ENCODE measurements at places on chromosomes 4 and X.
A peak's percentile ranks its signal among the peaks of the same experiment; 100 is the strongest.

- DNase-seq, result no peak
Measured at GRCh38 chr4:34250562-34250961, 1993.8 kb downstream of the ARAP2 start.

DNA sequence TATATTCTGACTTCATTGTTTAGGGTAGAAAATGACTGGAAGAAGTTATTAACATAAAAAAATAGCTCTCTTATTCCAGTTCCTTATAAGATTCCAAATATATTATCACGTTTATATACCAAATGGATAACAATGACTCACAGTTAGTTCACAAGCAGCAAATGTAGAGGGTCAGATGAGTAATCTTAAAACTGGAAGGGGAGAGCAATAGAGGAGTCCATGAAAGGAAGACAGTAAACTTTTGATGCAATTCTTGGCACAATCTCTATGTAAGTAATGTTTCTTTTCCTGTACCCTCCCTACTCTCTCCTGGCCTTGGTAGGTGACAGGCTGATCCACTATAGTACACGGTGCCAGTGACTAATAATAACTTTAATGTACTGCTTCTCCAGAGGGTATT lies 259.0 kb upstream of the TRPC5 start:
- no peak for DNase-seq

DNA sequence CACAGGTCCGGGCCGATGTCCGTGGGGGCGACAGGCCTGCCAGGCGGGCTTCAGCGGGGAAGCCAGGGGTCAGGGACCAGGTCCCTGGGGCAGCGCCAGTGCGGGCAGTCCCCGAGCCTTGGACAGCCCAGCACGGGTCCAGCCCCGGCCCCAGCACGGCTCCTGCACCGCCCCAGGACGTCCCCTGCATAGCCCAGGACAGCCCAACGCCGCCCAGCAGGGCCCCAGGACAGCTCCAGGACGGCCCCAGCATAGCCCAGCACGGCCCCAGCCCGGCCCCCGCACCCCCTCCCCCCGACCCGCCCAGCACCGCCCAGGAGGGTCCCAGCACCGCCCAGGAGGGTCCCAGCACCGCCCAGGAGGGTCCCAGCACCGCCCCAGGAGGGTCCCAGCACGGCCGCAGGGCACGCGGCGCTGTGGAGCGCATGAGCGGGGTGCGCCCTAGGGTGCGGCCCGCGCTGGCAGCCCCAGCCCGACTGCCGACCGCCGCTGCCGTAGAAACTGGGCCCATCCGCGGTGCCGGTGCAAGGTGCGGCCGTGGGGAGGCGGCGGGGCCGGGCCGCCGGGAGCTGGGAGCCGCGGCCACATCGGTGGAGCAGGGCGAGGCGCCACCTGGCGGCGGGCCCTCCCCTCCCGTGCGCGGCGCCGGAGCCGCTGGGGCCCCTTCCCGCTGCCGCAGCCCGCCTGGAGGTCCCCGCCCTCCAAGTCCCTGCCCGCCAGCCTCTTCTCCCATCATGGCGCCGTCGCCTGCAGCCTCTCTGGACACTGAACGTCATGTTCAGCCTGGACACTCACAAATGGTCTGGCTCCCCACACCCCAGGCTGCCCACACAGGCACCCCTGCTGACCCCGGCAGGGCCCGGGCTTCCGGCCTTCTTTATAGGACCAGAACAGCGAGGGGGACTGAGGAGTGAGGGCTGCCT lies 106.8 kb upstream of the NKX1-1 start:
- peak; percentile 73 for DNase-seq

DNA sequence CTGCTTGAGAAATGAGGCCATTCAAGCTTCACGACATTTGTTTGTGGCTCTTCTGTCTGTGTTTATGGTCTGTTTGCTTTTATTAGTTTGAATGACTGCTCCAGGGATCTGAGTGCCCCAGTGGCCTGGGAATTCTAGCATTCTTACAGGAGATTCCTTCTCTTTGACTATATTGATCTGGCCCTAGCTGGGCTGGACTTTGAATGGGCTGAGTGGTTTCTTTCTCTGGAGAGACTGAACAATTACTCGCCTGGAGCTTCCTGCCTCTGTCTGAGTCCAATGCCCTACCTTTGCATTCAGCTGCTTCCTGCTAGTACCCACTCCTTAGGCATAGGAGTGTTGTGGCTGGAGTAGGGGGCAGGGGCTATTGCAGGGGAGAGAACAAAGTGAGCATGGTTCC lies 51.2 kb upstream of the EDA start:
- DNase-seq, result no peak

GRCh38 chrX:28124416-28124815 lies 143.2 kb upstream of the DCAF8L1 start:
- DNase-seq, result no peak

GRCh38 chr4:18463987-18464559 lies 442.5 kb upstream of the LCORL start:
- DNase-seq, result no peak

- no peak for DNase-seq
Measured at GRCh38 chr4:142566777-142567176, 279.3 kb downstream of the INPP4B start.

DNA sequence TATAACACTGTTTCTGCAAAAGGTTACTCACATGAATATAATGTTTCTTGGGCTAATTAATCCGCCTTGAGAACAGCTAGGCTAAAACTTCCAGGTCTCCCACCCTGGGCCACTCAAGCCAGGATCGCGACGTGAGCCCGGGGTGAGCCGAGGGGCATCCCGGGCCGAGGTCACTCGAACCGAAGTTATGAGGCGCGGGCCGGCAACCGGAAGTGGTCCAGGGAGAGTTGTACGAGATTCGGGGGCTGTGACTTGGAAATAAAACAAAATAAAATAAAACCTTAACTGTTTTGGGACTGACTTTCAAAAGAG lies 317 bp downstream of the CMC4 start:
- DNase-seq, result no peak

GRCh38 chrX:29318012-29318411 lies 730.8 kb downstream of the IL1RAPL1 start:
- no peak for DNase-seq

- DNase-seq, result no peak
Measured at GRCh38 chr4:102390438-102390837, 45.2 kb upstream of the SLC39A8 start.

DNA sequence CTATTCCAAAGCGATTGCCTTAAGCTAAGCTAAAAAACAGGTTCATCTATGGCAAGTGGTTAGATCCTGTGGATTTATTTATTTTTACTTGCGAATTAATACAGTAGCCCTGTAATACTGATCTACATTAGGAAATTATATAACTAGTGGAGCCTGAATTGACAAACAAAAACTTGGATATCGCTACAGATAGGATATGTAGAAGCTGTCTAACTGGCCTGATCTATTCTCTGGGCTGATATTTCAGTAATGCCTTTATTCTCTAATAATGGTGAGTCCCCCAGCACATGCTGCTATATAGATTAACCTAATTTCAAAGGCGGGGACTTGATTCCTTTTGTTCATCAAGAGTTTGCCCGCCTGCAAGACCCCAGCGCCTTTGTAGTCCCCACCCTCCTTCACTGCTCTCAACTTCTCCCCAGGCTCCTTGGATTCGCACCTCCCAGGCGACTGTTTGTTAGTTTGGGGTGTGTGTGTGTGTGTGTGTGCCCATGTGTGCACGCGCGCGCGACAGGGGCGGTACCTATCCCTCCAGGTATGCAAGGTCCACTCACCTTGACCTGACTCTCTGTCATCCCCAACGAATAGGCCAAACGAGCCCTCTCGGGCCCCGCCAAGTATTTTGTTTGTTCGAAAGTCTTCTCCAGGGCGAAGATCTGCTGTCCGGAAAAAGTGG lies 3.8 kb downstream of the NKX6-1 start:
- DNase-seq, result no peak

GRCh38 chr4:172898715-172899114 lies 269.9 kb upstream of the GALNT7 start:
- no peak for DNase-seq

DNA sequence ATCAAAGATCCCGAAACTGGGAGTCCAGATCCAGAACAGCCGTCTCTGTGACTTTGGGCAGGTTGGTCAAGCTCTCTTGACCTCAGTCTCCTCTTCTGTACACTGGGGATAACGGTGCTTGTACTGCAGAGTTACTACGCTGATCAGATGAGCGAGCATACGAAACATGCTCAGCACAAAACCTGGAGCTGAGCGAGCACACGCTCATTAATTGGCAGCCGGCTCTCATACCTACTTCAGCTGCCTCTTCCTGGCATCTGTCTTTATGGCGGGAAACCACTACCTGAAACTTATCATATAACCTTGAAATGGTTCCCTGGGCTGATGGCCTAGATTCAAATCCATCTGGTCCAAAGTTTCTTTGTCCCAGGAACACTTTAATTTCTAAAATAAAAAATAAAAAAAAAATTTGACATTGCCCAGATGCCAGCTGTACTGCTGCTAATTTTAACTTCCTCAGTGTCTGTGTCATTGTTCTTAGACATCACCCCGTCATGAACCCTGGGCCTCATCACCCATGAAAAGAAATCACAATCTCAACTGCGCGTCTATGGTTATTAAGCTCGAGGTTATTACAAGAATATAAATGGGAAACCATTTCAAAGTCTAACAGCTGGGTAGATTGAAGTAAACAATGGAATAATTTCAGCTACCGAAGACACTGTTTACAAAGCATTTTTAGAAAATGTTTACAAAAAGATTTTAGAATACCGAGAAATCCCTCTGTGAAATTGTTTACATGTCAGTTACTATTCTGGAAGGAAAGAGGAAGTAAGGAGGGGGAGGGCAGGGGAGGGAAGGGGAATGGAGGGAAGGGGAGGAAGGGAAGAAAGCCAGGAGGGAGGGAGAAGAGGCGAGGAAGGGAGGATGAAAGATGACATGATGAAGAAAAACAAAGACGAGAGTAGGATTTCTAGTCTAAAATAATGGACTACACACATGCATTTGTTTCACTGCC lies 49.0 kb downstream of the CRMP1 start:
- DNase-seq, result no peak

- no peak for DNase-seq
Measured at GRCh38 chr4:65893271-65893670, 223.0 kb upstream of the EPHA5 start.
